ENCODE measurements at places on chromosomes 1 and 21.

DNA sequence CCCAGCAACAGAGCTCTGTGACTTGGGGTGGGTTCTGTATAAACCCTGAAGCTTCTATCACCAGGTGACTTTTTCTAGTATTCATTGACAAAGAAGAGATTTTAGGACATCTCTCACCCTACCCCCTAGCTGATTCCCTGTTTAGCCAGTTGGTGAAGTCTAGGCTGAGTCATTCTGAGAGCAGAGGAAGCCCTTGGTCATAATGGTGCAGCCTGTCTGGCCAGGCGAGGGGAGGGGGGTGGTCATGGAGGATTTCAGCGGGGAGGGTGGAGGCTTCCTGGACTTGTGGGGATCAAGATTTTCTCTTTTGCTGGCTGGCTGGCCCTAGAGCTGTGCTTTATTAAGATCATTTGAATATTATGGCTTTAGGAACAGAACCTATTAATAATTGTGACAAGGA, 262.6 kb downstream of the CAMTA1 start:
- no peak for DNase-seq

DNA sequence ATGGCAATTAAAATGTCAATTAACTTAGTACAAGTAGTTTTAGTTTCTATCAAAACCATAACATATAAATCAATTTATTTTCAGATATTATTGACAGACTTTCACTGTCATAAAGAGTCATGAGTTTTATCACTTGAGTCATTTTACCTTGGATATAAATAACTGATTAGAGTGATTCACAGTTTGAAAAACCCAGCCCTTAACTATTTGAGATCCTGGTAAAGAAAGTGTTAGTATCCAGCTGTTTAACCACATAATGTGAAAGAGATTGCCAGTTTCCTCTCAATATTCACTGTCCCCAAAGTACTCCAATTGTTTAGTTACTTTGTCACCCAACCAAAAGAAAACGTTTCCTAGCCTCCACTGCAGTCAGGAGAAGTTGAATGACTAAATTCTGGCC, 91.3 kb downstream of the UCHL5 start:
- no peak for DNase-seq

GRCh38 chr1:227793948-227794816, 21.3 kb upstream of the PRSS38 start:
- peak; percentile 77 for DNase-seq

- no peak for DNase-seq
Measured at GRCh38 chr1:41995441-41996130, 76.9 kb upstream of the HIVEP3 start.

DNA sequence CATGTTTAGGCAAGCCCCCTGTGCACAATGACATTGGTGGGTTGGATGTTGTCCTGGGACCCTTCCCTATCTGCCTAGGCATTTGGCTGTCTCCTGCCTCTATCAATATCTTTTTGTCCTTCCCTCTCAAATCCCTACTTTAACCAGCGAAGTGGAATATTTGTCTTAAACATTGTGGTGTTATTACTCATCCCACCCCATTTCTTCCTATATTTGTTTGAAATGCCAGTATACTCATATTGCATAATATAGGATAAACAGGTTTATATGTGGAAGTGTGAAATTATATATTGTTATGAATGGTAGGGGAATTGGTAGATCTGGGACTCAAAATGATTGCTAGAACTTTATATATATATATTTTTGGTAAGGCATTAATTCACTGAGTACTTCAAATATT, 80.0 kb downstream of the ADGRL2 start:
- DNase-seq, result no peak

DNA sequence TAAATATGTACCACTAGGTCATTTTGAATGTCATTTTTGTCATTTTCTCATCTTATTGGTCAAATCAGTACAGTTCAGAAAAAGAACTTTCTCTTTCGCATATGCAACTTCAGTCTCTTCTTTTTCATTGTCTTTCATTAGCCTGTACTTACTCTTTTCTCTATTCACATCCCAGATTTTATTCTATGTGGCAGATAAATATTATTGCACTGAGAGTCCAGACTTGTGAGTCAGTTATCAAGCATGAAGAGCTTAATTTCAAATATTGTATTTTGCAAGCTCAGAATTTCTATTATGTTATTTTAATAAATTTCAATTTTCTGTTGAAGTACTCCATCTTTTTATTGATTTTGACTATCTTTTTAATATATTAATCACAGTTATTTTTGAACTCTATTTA, 105.2 kb upstream of the PALMD start:
- no peak for DNase-seq

DNA sequence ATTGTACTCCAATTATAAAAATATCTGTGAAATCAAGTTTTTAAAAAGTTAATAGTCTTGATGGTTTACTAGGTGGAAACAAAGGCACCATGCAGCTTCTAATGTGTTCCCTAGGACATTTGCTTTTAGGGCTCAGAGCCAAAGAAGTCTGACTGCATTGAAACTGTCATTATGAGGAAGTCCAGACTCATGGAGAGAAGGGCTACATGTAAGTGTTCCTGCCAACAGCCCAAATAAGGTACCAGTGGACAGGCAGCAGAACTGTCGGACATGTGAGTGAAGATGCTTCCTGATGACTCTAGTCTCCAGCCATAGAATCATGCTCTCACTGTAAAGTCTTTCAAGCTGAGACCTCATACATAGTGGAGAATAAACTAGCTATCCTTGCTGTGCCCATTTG, 287.6 kb downstream of the AKT3 start:
- DNase-seq, result no peak

- DNase-seq, result no peak
Measured at GRCh38 chr1:89476072-89476471, 48.6 kb upstream of the LRRC8B start.

DNA sequence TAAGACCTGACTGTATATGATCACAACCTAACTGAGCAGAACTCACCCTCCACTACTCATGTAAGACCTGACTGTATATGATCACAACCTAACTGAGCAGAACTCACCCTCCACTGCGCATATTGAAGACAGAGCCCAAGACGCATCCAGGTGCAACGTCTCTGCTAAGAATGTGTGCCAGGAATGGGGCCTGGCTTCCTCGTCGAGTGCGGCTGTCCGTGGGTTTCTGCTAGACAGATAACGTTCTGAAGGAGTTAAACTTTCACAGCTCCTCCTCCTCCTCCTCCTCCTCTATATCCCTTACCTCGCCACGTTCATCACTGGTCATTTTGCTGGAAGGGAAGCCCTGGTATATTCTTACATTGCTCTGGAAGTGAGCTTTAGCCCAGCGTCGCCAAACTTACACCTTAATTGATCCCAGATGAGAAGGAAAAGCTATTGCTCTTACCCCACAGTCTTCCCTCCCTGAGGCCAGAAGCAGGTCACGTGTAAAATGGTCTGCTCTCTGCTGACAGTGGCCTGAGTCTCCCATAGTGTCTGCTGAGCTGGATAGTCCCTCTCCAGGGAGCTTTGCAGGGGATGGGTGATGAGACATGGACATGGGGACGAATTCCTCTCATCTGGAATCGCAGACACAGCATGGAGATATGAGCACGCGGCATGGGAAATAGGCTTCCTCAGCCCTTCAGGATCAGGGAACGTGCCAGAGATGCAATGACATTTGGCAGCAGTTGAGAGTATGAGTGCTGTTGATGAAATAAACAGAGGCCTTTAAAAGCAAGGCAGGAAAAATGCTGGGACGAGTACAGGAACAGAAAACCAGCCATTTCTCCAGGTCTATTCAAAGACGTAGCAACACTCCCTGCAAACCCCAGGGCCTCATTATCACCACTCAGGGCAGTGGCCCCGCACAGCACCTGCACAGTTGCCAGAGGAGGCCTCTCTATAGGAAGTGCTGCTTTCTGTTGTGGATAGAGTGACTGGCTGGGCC, 528.1 kb downstream of the KIF26B start:
- no peak for DNase-seq

GRCh38 chr1:18009478-18009961, 98.1 kb upstream of the IGSF21 start:
- DNase-seq, result no peak

- no peak for DNase-seq
Measured at GRCh38 chr1:78549891-78550290, 59.1 kb downstream of the PTGFR start.

GRCh38 chr1:212457740-212458338, 25.1 kb downstream of the NENF start:
- no peak for DNase-seq

GRCh38 chr1:72229893-72230292, 52.4 kb downstream of the NEGR1 start:
- no peak for DNase-seq

- DNase-seq, result no peak
Measured at GRCh38 chr1:67558449-67559193, 126.4 kb upstream of the GADD45A start.

DNA sequence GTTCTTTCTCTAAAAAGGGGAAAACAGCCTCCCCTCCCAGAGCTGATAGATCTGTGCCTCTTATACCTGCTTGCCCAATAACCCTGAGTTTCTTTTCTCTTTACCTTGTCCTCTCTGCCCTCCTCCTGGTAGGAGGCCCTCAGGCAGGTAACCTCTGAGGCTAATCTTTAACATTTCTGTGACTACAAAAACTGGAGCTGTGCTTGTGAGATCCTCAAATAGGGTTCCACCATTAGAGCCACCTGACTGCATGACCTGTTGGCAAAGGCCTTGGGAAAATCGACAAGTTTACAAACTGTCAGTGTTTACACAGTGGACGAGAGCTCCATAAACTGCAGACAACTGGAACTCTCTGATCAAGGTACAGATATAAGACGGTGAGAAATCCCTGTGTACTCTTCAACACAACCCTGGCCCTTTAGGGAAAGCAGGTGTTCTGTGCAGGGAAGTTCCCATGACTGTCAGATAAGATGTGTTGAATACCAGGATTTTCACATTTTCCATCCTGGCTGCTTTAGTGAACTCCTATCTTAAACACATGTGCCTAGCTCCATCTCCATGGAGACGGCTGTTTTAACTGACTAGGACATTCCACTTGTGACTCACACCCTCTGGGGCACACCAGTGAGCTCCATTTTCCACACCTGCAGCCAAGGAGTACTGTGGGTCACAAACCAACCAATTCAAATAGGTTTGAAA, 38.3 kb downstream of the ECE1 start:
- DNase-seq, result no peak

DNA sequence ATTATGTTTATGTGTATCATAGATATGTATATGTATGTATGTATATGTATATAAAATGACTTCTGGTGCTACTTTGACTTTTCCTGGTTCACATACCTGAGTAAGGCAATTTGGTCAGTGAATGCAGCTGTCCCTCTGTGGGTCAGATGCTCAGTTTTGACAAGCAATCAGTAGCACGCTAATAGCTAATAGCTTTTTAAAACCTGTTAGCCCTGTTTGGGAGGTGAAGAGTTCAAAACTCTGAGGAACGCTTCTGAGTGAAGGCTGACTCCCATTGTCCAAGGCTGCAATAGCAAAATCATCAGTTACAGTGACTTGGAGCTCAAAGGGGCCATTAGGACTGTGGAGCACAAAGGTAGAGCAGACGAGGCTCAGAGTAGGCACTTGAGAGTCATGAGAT, 67.2 kb downstream of the MARK1 start:
- DNase-seq, result no peak

- no peak for DNase-seq
Measured at GRCh38 chr1:32813941-32814739, 3.0 kb downstream of the YARS1 start.

DNA sequence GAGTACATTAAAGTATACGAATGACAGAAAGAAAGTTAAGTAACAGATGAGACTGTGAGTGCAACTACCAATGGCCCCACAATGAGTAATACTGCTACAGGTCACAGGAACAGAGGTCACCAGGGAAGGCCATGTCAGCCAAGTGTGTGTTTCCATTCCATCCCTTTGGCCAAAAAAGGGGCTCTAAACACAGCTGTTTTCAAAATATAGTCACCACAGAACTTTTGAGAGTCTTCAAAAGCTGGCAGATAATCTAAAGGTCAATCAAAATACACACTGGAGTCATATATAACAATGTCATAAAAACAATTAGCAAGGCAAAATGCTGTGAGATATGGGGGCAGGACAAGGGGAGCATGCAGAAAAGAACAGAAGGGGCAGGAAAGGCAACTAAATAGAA, 10.2 kb downstream of the USP24 start:
- no peak for DNase-seq

- DNase-seq, result no peak
Measured at GRCh38 chr1:200784576-200784975, 45.9 kb downstream of the CAMSAP2 start.

DNA sequence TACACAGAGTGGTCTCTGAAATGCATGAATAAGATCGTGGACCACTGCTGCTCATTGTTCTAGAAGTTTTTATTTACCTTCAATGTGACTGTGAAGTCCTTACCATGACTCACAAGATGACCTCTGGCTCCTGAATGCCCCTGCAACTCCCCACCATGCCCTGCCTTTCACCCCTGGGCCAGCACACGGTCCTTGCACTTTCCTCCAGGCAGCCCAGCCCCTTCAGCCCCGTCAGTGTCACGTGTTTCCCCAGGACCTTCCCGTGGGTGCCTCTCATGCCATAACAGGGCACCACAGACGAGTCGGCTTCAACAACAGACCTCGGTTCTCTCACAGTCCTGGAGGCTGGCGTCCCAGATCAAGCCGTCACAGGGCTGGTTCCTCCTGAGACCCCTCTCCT, 62.1 kb downstream of the B3GALT5 start:
- DNase-seq, result no peak

DNA sequence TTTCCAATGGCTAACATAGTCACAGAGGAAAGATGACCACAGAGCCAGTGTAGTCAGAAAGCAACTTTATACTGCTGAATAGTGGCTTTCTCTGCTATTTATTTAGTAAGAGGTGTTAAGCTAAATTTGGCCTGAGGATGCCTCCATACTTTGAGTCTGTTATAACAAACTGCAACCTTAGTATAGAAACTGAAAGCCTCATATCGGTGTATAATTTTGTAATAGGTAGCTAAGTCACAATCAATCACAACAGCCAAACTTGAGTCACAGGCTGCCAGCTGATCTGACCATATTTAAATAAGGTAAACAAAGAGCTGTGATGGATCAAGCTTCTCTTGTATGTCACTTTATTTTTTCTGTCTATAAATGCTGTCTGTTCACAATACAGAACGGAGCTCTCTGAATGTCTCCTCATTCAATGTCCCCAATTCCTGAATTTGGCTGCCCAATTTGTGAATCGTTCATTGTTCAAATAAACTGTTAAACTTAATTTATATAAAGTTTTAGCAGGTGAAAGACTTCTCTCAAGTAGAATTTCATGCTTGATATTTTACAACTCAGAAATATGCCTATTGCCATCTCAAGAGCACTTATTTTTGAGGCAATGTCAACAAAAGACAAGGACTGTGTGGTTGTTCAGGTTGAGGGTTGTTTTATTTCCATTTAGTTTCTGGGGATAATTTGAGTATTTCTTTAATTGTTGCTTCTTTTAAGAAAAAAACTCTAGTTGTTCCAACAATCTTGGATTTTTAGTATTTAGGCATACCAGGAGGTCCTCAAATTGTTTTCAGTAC, 339.7 kb upstream of the B3GALT2 start:
- no peak for DNase-seq

GRCh38 chr21:16605597-16605996, 875.8 kb downstream of the USP25 start:
- DNase-seq, result no peak

All from suprapubic skin (tissue), 4 donors.